ENCODE measurements at places on chromosomes 13 and 19.

DNA sequence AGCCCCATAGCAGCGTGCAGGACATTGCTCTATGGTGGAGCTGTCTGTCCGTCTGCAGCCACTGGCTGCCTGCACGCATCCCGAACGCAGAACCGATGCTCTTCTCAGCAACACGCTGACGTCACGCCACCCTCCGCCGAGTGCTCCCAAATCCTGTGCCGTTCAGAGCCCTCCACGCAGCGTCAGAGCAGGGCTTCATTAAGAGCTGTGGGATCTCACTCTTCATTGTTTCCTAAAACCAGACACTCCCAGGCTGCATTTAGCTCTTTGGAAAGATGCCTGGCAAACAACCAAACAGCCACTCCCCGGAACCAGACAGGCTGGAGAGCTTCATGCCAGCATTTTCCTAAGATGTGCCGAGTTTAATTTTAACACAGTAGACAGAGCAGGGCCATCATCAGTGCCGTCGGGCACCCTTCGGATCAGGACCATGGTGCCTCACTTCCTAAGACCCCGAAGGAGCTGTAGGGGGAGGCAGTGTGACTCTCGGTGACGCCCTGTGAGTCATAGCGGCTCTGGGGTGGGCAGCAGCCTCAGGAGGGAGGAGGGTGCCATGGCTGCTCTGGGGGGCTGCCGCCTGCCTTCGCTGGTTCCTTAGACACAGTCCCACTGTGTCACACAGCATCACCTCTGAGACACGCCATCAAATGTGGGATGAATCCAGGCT is 131.5 kb upstream of the MCF2L start:
- DNase-seq, result no peak

DNA sequence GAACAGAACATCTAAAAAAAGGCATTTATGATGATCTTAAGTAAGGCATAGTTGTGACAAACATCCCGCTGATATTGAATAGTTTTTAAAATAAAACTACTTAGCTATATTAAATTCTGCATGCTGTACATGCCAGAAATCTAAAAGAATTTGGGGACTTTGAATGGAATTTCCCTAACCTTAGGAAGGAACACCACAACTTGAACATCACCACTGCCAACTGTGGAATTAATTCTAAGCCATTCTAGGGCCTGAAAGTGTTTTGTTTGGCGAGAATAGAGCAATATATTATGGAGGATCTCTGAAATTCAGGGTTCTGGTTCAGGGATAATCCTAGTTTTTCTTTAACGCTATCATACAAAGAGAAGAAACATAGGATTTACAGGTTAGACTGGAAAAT is 17.8 kb upstream of the LATS2 start:
- DNase-seq, result no peak

GRCh38 chr13:75748874-75749273 is 112.7 kb downstream of the LMO7 start:
- no peak for DNase-seq

GRCh38 chr19:14467816-14468215 is 7.3 kb downstream of the PTGER1 start:
- no peak for DNase-seq

DNA sequence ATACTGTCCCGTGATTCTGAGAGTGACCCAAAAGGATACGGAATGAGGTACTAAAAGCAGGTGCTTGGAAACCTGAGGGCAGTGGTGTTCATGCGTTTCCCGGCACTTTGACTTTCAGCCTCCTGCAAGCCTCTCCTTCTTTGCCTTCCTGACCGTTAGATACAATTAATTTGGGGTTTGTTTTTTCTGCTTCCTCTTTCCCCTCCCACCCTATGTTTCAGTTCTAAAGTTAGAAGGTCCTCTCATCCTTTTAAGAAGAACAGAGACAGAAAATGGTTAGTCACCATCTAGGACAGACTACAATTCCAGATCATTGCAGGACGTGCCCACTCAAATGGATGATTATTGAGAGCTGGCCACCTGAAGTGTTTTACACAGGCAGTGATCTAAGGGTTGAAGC is 1.8 kb upstream of the LILRB4 start:
- no peak for DNase-seq

DNA sequence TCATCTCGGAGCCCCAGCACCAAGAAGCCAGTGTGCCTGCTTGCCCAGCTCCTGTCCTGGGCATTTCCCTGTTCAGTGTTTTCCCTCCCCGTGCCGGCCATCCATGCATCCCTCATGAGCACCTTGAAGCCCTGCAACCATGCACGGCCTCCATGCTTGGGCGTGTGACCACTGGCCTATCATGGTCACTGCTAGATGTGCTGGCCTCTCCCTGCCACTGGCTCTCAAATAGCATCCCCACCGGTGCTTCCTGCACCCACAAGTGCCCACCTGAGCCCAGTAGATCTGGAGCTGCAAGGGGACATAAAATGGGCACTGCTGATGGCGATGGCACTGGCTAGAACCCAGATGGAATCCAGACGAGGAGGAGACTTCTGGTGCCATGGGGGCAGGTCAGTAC is 126.0 kb downstream of the TUBA3C start:
- no peak for DNase-seq

DNA sequence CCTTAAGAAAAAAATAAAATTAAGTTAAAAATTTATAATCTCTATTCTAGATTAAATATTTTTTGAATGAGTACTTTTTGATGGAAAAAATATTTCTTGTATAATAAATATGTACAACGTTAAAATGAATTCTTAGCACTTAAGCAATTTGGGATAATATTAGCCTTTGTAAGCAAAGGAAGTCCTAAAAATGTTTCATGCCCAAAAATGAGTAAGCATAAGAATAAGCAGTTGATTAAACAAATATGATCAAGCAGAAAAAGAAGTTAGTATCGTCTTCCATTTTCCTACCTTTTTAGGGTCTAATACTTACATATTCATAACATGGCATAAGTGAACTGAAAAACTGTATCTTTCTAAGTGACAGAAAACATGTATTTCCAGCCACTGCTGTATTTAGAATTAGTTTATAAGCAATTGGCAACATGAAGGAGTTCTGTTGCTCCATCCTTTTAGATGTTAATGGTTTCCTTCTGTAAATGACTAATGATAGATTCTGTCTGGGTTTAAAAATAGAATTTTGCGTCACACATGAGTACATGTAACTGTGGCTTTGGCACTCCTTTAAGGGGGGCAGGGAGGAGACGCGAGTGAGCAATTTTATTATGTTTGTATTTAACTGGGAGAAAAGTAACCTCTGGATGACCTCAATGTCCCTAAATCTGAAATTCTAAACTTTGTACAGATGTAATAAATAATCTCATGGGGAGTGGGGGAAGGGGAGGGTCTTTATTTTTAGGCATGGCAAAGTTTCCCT is 237.4 kb downstream of the RGCC start:
- DNase-seq, result no peak

DNA sequence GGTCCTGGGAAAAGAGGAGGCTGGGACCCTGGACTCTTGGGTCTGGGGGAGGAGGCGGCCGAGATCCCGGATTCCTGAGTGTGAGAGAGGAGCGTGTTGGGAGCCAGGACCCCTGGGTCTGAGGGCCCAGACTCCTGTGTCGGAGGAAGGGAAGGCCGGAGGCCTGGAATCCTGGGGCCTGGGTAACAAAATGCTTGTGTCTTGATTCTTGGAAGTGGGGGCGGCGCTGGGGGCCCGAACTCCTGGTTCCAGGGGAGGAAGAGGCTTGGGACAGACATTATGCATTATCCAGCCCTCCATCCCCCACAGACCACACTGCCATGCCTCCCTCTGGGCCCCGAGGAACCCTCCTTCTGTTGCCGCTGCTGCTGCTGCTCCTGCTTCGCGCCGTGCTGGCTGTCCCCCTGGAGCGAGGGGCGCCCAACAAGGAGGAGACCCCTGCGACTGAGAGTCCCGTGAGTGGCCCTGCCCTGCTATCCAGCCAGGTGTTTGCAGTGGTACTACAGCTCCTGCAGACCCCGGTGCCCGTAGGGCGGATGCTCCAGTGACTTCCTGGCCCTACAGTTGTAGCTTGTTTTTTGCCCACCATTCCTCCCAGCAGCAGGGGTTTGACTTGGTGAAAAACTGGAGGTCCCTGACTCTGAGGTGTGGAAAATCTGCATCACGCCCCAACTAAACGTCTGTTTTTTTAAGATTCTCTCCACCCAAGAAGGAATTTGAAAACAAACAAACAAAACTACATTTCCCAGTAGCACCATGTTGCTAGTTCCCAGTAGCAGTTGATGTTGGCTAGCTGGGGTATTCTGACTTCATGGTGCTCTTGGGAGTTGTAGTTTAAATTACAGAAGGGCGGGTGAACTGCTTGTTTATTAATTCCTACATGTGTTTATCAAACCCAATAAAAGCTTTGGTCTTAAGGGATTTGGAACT is 630 bp downstream of the NUCB1 start:
- no peak for DNase-seq

DNA sequence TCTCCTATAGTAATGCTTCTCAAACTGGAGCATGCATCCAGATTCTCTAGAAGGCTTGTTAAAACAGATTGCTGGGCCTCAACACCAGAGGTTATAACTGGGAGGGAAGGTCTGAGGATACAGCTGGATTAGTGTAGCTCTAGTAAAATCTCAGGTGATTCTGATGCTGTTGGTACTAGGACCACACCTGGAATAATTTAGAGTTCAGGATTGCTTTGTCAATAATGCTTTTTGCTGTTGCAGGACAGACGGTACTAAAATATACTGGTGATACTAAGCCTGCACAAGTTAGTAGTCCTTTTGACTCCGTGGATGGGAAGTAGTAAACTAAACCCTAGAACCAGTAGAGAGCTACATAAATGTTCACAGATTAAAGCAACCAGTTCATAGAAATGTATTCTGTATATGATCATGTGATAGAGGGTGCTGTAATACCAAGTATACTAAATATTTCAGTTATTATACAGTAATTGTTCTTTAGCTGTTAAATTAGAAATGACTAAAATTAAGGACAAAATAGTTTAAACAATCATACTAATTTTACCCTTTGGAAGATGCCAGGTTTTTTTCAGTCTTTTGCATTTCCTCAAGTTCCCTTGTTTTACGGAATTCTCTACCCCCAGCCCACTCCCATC is 258.2 kb upstream of the STARD13 start:
- no peak for DNase-seq
